ENCODE measurements at places on chromosomes 3 and 15. TPM values are rescaled to one million over a fixed set of nuclear protein-coding genes. Genes with fewer than 3 reads are reported as not detected.

DNA sequence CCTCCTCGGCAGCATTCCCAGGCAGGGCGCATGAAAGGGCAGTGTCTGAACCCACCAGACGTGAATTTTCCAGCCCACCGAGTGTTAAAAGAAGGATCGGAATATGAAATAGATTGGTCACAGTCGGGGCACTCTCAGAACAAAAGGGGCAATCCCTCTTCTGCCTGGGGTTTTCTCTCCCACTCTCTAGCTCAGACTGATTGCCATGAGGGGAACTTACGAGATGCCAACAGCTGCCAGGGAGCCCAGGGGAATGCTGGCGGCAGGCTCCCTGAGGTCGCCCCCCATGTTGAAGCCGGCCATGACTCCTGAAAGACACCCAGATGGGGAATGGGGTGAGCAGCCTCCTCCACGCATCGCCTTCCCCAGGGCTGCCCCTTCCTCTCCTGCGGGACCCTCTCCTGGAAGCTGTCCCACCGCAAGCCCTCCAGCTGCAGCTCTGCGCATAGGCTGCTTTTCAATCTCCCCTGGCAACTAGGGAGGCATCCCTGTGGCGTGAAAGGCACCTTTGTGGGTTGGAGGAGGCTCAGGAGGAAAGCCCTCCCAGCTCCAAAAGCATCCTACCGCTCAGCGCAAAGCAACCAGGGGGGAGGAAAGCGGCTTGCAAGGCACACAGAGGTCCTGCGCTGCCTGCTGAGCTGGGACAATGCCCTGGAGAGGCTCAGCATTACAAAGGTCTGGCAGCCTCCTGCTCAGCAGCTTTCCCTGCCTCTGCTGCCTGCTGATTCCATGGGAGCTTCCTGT lies 64.8 kb upstream of the HEG1 start:
- no peaks in the 10 kb centered on the region for H3K27me3 ChIP-seq
- H3K4me1 ChIP-seq: peaks cover 27% of the 10 kb centered on the region
- H3K4me3 ChIP-seq: no peak overlapping the region
- no peaks in the 10 kb centered on the region for H3K36me3 ChIP-seq
- no peak for DNase-seq

The CDHR4 gene
- polyA plus RNA-seq: 0.16 TPM

- no peaks in the 10 kb centered on the region for H3K36me3 ChIP-seq
- no peak overlapping the region for H3K4me3 ChIP-seq
Observed at GRCh38 chr3:175404621-175405020, 545.5 kb downstream of the NAALADL2 start.

DNA sequence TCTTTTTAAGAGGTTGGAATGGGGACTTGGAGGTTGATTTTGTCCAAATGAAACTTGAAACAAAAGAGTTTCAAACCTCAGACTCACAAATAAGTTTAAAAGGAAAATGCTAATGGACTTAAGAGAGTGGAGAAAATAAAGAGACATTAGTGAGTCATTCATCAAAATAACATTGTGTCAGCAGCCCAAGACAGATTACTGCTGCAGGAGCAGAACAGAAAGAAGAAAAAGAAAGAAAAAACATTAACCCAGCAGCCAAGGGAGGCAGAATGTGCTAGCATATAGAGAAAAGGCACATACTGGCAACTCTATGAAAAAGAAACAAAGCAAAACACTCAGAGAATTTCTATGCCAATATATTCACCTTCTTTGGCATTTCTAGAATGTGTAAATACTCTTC lies 42.6 kb downstream of the ADAMTS9 start:
- DNase-seq: no peak
- no peak overlapping the region for H3K27ac ChIP-seq
- H3K4me3 ChIP-seq: no peak overlapping the region
- H3K4me1 ChIP-seq: peaks cover 4% of the 10 kb centered on the region
- H3K36me3 ChIP-seq: no peaks in the 10 kb centered on the region

DNA sequence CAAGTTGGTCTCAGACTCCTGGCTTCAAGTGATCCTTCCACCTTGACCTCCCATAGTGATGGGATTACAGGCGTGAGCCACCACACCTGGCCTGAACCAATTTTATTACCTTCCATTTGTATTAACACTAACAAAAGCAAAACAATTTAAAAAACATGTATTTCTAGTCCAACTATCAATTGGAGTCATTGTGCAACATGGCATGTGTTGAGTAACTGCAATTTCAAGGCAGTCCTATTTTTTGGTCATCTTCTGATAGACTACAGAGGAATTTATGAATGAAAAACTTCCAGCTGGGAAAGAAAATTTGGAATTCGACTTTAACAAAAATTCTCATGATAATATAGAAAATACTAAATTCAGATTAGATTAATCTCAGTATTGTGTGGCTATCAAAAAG lies 16.8 kb downstream of the SPTSSB start:
- H3K27ac ChIP-seq: no peak overlapping the region
- no peaks in the 10 kb centered on the region for H3K27me3 ChIP-seq
- H3K4me3 ChIP-seq: no peak overlapping the region
- no peak for DNase-seq

Data from ovary (tissue), 10 donors.